ENCODE measurements at places on chromosomes 2 and 18.

DNA sequence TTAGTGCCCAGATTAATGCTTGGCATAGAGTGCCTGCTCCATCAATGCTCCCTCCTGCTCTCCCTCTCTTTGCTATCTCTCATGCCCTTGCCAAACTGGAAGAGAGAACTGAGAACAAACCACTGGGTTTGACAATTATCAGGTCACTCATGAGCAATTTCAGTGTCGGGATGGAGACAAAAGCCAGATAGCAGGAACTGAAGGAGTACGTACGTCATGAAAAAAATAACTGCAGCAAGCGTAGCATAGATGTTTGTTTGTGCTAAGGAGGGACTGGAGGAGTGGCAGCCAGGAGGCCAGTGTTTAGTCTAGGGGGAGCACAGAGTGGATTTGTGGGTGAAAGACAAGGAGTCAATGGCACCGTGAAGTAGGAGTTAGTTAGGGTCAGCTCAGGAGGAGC is 113.3 kb downstream of the POLE4 start:
- DNase-seq = no peak

DNA sequence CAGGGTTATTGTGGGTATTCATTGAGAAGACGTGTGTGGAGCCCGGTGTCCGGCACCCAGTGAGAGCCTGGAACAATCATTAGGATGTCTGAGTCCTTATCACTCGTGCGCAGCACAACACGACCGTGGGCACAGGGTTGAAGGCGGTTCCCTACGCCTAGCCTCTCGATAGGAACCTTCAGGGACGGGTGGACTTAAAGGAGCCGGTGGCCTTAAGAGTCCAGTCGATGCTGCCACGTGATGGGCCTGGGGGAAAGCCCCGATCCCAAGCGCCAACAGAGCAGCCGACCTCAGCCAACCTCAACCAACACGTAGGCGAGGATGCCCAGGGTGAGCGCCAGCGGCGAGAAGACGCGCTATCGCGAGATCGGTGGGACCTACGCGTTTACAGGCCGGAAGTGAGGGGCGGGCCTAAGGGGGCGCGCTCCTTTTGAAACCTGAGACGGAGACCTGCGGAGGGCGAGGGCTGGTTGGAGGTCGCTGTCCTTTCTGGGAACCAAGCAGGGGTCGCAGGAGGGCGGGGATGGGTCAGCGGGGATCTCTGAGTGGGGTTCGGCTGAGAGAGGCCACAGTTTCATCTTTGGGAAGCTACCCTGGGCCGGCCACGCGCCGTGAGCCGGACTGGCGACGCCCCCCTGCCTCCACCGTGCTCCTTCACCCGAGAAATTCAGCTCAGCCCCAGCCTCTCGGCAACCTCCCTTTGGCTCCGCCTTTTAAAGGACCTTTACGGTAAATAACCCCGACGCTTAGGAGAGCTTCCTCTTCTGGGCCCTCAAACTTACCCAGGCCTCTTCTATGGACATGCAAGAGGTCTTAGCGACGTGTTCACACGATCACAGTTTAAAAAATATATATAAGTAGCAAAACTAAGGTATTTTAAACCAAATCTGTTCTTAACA is 28.3 kb downstream of the WNT10A start:
- DNase-seq = no peak

DNA sequence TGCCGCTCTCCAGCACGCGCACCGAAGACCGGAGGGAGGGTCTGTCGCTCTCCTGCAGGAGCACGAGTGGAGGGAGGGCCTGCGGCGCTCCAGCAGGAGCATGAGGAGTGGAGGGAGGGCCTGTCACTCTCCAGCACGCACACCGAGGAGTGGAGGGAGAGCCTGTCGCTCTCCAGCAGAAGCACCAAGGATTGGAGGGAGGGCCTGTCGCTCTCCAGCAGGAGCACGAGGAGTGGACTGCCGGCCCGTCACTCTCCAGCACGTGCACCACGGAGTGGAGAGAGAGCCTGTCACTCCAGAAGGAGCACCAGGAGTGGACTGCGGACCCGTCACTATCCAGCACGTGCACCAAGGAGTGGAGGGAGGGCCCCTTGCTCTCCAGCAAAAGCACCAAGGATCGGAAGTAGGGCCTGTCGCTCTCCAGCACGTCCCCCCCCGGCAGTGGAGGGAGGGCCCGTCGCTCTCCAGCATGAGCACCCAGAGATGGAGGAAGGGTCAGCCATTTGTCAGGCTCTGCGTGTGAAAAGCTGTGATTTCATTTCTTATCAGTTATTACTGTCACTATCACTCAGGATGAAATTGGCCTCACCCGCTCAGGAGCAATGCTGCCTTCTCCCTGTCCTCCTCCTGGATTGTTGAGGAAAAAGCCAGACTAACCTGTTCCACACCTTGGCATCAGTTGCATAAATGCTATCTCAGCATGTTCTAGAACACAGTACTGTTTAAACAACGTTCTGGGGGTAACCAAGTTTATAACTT is 35.9 kb downstream of the ADI1 start:
- peak; percentile 41 for DNase-seq

DNA sequence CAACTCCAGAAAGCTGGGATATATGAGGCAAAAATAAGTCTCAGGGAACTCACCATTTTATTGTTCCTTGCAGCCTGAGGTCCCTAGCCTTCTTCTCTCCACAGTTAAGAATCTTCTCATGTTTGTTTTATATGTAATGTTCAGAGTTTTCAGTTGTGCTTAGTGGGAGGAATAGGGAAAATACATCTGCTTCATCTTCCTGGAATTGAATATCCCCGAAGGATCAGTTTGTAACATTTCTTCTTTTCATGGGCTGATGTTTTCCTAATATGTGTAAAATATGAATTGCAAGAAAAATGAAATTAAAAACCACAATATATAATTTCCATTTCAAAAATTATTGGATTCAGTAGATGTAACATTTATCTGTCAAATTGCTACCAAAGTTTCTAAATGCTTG is 8.0 kb downstream of the GALNT1 start:
- DNase-seq = no peak

- DNase-seq = no peak
Measured at GRCh38 chr2:159755788-159756187, 42.2 kb downstream of the CD302 start.

DNA sequence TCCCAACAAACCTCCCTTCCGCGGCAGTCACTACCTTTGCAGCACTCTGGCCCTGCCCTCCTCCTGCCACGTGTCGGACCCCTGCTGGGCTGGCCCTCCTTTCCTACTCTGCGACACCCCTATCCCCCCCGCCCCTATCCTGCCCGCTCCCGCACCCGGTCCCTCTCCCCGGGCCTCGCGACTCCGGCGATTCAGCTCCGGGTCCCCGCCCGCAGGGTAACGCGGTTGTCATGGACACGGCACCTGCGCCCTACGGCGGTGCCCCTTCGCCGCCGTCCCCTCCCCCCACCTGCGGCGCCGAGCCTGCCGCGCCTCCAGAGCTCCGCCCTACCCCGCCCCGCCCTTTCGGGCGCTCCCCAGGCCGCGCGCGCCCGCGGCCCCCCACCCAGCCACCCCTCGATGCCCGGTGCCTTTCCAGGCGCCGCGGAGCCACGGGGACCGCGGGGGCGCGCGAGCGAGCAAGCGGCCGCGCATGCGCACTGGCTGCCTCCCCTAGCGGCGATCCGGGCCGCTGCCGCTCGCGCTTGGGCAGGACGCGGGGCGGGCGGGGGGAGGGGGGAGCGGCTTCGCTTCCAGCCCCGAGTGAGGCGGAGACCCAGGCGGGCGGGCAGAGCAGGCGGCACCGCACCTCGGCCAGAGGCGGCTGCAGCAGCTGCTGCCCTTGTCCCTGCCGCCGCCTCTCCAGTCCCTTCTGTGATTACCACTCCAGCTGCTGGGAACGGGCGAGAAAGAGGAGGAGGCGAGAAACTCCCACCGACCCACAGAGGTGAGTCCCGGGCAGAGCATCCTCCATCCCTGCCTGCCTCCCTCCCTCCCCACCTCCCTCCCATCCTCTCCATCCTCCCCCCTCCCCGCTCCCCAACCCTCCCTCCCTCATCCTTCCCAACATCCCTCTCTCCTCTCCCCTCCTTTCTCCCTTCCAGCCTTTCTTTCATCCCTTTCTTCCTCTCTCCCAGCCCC is at the start of gene CTNNA2:
TSS of gene CTNNA2 (plus strand) at position 610 of the 960 bp plus-strand sequence.
- DNase-seq = peak; percentile 24

GRCh38 chr2:129765326-129765677 is 214.2 kb upstream of the RAB6C start:
- DNase-seq = no peak

DNA sequence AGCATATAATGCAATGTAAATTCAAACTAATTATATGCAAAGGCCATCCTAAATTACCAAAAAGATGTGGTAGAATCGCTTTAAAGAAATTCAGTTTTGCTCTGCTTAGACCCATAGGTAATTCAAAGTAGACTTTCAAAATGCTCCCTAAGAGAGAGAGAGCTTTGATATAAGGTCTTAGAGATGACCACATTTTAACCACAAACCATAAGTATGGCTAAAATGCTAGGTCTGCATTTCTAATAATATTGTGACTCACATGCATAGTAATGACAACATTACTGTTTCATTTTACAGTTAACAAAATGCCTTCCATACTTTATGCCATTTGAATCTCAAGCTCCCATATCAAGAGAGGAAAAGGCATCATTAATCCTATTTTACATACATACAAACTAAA is 144.5 kb downstream of the RAD51AP2 start:
- no peak for DNase-seq

- DNase-seq = no peak
Measured at GRCh38 chr18:11517704-11518103, 91.7 kb upstream of the SLC35G4 start.

GRCh38 chr2:43774617-43775016 is 778 bp downstream of the DYNC2LI1 start:
- DNase-seq = no peak

DNA sequence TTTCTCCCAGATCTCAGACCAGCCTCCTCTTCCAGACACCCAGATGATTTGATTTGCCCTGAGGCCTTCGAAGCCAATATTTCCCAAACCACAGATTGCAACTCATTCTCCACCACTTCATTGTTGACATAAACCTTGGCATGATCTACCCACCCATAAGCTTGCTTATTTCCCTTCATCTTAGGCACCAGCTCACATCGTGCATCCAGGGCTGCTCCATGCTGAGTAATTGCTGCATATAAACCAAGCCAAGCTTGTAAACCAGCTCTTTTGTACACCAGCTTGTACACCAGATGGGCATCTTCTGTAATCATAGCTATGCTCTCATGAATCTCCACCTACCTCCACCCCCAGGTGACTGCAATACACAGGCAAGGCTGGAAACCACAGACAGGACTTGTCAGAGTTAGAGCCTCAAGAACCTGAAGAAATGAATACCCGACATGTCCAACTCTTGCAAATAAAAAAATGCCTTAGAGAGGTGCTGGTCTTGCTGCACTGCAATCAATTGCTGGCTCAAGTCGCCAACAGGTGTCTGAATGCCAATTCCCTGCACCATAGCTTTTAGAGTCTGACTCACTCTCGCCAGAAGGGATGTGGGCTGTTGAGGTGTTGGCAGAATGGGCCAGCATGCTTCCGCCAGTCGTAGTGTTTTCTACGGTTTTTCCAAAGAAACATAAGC is 31.5 kb downstream of the TRABD2A start:
- DNase-seq = no peak

DNA sequence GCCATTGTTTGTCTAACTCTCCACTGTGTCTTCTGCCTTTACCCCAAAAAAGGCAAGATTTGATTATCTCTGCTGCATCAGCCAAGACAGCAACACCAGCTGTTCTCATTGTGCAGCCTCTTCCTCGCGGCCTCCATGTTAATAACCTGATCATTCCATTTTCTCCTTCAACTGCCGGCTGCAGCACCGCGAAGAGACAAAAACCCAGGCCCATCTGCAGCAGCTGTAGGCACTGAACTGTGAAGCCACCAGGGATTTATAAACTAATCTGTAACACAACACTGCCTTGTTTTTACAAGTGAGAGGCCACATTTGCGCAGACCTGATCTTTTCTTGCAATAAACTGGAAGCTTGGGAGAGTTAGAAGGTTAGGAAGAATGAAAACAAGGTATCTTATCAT is 147.8 kb downstream of the SATB2 start:
- no peak for DNase-seq

- no peak for DNase-seq
Measured at GRCh38 chr2:121149384-121149783, 135.6 kb downstream of the TFCP2L1 start.

DNA sequence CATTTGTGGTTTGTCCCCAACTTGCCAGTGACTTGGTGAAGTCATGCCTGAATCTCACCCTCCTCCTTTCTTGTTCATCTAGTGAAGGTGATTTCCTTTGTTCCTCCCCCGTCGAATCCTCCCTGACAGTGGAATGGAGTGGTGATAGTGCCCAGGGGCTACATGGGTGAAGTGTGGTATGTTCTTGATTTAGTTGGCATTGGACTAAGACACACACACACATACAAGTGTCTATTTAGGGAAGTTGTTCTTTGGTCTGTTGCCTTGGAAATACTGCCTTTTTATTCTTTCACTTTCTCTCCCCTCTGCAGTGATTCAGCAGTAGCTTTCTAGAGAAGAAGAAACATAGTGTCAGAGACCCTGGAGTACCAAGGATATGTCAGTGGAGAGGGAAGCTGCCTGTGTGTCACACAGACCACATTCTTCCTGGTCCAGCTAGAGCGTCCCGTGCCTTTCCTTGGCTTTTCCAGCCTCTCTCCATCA is 10.9 kb downstream of the INPP4A start:
- no peak for DNase-seq

- DNase-seq = no peak
Measured at GRCh38 chr2:158140201-158140600, 38.5 kb downstream of the UPP2 start.

Data from thymus (tissue), 14 donors.